CD4-positive, alpha-beta T cell treated with Interleukin-12 subunit alpha and Interleukin-12 subunit beta, for 1 hour (primary cell): ENCODE measurements at places on chromosomes 4 and X.

DNA sequence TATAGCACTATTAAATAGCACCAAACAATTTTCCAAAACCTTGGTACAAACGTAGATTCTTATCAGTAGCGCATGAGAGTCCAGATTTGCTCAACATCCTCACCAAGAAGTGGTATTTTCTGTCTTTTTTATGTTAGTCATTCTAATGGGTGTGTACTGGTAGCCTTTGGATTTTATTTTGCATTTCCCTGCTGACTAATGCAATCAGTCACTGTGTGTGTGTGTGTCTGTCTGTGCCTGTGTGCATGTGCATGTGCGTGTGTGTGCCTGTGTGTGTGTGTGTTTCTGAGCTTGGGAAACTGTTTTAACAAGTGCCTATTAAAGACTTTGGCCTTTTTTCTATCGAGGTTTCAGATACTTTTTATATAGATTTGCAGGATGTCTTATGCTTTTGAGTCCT lies 82.2 kb upstream of the MAGEA10 start:
- no peak for DNase-seq

GRCh38 chrX:51437521-51437920 lies 58.9 kb downstream of the NUDT11 start:
- no peak for DNase-seq

GRCh38 chrX:39397561-39398199 lies 596.4 kb downstream of the MID1IP1 start:
- DNase-seq, result no peak

DNA sequence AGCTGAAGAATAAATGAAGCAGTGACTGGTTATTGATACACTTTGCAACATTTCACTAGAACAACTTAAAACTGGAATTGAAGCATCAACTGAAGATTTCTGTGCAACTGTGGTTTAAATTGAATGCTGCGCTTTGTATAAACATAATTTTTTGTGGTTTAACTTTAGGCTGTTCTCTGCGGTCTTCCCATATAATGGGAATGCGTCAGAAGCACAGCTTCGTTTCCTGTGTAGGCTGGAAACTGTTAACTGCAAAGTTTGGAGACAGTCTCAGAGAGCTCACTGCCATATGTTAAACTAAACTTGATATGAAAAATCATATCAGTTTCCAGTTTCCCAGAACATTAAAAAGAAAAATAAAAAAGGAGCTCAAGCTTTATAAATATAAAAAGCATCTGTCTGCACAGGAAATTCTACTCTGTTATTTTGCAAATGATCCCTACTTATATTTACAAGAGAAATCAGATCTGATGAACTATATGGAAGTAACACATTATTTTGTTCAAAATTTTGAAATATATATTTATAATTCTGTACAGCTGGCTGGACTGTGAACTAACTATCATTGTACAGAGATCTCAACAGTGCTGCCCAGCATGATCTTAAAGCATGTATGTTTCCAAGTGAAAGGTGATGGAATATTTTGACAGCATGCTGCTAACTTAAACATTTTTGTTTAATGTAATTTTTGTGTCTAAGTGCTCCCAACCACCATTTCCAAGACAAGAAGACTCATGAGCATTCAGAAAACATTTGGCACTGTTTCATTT lies 139.9 kb downstream of the NDST3 start:
- DNase-seq, result no peak

GRCh38 chr4:46954643-46955042 lies 38.7 kb downstream of the GABRA4 start:
- no peak for DNase-seq

GRCh38 chrX:143869018-143869417 lies 14.9 kb upstream of the UBE2NL start:
- DNase-seq, result no peak

DNA sequence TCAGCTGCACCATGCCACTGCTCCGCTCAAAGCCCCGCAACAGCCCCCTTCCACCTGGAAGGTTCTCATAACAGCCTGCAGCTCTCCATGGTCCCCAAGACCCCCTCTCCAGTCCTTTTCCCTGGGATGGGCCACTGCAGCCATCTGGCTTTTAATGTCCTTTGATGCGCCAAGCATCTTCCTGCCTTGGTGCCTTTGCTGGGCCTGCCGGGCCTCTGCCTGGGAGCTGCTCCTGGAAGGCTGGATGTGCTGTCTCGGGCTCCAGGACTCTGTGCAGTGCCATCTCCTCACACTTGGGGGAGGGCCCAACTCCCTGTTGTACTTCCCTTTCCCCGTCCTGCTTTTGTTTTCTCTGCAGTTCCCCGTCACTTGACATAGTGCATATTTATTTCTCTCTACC lies 60.3 kb downstream of the TAPT1 start:
- no peak for DNase-seq

DNA sequence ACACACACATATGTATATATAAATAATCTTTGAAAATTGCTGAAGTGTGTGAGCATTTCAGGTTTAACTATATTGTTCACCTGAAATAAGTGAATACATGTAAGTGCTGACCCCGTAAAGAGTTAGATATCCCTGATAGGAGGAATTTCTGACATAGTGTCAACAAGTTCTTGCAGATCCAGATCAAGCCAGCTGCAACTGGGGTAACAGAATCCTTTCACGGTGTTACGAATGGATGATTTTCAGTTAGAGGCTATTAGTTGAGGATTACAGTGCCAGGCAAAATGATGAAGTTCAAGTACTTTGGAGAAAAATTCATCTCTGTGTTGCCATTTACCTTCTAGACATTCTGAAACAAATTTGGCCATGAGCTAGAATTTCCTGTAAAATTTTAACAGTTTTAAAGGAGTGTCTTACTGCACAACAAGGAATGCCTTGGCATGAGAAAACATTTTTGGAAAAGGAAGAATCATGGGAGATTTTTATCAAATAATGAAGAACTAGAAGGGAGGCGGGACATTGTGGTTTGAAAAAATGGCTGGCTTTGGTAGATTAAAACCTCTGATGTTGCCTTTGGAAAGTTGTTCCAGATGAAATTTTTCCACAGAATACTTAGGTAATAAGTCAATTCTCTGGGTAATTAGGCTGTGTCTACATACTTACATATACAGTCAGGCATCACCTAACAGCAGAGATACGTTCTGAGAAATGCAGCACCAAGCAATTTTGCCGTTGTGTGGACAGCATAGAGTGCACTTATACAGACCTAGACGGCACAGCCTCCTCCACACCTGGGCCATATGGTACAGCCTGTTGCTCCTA lies 84.4 kb upstream of the FAT1 start:
- DNase-seq, result no peak

DNA sequence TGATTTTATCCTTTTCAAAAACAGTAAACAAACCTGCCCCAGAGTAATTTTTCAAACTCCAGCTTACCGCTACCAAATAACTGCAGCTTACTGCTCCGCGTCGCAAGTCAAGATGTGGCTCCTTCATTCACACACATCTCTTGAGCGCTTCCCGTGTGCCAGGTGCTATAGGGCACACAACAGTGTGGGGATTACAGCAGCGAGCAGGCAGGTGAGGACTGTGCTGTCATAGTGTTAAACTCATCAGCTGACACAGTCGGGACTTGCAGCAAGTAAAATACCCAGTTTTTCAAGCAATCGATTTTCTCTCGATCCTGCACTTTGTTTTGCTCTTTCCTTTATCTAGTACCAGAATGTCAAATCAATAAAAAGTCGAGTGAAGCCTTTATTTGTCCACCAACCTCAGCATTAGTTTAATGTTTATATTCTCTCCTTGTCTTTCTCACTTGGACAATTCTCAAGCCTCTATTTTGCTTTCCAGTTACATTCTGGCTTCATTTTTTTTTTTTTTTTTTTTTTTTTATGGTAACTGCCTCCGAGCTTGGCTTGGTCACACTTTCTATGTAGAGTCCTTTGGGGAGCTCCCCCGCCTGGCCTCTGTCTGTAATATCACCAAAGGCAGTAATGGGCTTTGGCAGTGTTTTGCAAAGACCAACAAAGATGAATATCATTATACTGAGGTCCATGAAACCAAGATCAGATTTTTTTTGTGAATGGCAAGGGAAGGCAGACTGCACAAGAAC lies 8.3 kb upstream of the ASB5 start:
- DNase-seq, result peak; percentile 9

DNA sequence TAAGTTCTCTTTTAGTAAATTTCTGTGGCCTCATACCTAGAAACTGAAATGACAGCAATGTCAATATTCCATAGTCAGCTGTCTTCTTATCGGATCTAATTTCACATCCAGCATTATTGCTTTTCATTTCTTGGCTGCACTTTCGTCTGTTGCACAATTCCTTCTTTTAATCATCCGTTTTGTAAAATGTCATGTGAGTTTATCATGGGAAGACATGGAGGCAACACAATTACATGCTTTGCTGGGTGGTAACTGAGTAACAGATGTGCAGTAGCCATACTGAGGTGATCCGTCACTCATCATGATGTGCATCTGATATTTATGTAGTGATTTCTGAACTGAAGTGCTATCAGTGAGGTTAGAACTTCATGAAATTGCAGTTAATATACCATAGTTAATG lies 68.3 kb upstream of the SLC7A11 start:
- no peak for DNase-seq

DNA sequence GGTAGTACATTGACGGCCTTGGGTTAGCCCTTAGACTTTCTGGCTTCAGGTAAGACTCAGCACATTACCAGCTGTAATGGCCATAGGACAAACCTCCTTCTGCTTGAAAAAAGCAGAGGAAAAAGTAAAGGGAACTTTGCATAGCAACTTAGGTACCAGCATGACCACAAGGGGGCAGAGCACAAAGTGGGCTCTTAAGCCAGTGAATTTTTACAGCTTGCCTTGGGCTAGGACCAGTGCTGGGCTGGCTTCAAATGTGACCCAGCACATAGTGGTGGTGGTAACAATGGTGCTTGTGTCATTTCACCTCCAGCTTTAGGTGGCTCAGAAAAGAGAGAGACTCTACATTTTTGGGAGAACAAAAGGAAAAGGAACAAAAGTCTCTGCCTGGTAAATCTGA lies 66.1 kb downstream of the KLHL4 start:
- DNase-seq, result no peak

- DNase-seq, result no peak
Measured at GRCh38 chr4:95156452-95156765, 392.4 kb downstream of the UNC5C start.

GRCh38 chr4:138243369-138243768 lies 1.2 kb upstream of the SLC7A11 start:
- DNase-seq, result no peak

- DNase-seq, result peak; percentile 12
Measured at GRCh38 chrX:32408389-32408788, 803.0 kb downstream of the DMD start.

DNA sequence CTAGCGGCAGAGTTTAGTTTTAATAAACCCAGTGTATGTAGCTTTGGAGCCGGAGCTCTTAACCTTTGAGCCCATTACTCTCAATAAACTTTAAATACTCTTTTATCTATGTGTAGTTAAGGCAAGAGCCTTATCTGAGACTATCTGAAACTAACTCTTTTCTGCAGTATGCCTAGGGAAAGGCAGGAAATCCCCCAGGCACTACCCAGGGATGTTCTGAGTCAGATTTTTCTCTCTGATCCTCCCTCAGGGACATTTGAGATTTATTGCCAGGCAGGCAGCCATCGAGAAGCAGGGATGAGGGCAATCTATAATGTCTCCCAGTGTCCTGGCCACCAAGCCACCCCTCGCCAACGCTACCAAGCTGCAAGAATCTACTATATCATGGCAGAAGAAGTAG lies 39.1 kb downstream of the HEPH start:
- DNase-seq, result no peak

- no peak for DNase-seq
Measured at GRCh38 chr4:75232546-75232945, 281.7 kb downstream of the RCHY1 start.

- DNase-seq, result no peak
Measured at GRCh38 chr4:147109800-147110199, 164.1 kb upstream of the TTC29 start.

GRCh38 chr4:139767168-139767567 lies 101.5 kb downstream of the MGST2 start:
- DNase-seq, result no peak

GRCh38 chr4:84804136-84804535 lies 162.4 kb downstream of the WDFY3 start:
- DNase-seq, result no peak

DNA sequence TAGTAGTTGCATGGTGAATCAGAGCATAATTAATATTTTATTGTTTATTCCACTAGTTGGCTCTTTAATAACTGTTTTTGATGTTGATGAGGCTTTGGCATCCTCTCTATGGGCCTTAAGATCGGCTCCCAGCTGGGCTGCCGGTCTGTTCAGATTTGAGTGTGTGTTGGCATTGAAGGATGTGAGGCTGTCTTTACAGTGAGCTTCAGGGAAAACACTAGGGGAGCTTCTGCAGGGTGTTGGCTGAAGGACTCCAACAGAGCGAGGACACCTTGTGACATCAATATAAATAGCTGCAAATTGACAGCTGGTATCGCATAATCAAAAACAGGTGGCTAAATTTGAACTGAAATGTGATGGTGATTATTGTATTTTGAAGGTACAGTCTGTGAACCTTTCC lies 322.0 kb downstream of the FSTL5 start:
- DNase-seq, result no peak

DNA sequence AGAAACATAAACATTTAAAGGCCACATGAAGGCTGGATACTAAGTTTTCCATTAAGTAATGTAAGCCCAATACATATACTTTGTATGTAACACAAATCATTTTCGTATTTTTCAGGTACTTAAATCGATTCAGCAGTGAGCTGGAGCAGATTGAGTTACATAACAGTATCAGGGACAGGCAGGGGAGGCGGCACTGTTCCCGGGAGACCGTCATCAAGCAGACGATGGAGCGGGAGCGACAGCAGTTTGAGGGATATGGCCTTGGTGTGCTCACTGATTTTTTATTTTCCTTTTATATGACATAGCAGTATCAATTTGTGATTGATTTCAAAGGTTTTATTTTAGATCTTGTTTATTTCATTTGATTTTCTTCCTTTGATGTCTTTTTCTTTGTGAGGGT lies 20.7 kb downstream of the TMA16 start:
- DNase-seq, result no peak

- DNase-seq, result no peak
Measured at GRCh38 chrX:111506826-111507225, 4.6 kb upstream of the SERTM2 start.

- no peak for DNase-seq
Measured at GRCh38 chr4:81412946-81413495, 58.7 kb downstream of the RASGEF1B start.

GRCh38 chr4:3418029-3418762 lies 23.6 kb upstream of the HGFAC start:
- no peak for DNase-seq

DNA sequence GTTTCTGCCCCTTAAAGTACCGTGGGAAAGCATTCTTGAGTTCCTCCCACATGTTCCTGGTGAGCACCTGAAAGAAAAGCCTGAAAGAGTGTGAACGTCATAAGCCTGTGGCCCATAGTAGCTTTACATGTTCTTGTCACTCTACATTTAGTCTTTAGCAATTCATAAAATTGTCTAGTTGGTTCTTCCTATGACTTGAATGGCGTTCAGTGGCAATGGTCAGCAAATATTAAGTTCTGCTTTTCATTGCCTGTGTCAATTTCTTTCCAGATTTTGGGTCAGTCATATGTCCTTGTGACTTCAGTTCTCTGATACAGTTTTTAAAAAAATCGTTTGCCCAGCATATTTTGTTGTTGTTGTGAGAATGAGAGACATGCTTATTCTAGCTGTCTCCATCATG lies 650.0 kb upstream of the BOD1L1 start:
- DNase-seq, result no peak

- DNase-seq, result no peak
Measured at GRCh38 chr4:9735515-9735914, 45.9 kb upstream of the DRD5 start.
